ENCODE measurements at places on chromosomes 4 and X.

DNA sequence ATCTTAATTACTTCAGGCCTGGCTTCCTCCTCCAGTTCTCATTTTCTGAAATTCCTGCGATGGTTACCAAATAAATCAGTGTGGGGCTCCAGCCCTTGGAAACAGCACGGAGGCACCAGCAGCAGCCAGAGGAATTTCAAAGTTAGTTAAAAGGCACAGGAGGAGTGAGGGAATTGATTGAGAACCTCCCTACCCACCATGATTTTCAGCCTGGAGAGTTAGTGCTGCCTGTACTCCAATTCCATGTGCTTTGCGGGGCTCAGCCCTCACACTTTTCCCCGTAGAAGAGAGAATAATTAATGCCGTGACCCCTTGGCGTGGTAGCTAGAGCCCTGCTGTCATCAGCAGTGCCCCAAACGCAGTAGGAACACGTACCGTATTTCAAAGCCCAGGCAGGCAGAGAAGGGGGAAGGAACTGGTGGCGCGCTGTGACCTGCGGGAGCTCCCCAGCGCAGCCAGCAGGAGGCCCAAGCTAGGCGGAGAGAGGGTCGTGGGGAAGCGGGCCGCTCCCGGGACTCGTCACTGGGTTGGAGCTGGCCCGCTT, 84.0 kb upstream of the IGFBP7 start:
- no peak for DNase-seq

GRCh38 chrX:22118161-22118830, 86.2 kb downstream of the PHEX start:
- DNase-seq, result no peak

- no peak for DNase-seq
These were observed 368.7 kb downstream of the GBA3 start for GRCh38 chr4:23061431-23061830.

DNA sequence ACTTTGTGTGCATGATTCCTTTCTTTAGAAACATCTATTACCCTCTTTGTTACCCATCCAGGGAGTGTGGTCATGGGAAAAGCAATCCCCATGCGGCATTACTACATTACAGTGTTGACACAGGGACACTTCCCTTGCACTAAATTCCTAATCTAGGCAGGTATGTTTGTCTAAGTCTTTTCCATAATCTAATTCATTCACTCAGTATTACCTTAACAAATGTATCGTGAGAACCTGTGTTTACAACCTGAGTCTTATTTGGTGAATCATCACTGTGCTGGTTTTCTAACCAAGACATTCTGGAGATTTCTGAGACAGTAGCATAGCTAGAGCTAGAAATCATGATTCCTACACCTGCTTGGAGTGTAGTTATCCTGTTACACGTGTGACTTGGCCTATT, 326.8 kb downstream of the BMPR1B start:
- no peak for DNase-seq

GRCh38 chr4:577499-578450, 1.7 kb upstream of the TMEM271 start:
- no peak for DNase-seq

DNA sequence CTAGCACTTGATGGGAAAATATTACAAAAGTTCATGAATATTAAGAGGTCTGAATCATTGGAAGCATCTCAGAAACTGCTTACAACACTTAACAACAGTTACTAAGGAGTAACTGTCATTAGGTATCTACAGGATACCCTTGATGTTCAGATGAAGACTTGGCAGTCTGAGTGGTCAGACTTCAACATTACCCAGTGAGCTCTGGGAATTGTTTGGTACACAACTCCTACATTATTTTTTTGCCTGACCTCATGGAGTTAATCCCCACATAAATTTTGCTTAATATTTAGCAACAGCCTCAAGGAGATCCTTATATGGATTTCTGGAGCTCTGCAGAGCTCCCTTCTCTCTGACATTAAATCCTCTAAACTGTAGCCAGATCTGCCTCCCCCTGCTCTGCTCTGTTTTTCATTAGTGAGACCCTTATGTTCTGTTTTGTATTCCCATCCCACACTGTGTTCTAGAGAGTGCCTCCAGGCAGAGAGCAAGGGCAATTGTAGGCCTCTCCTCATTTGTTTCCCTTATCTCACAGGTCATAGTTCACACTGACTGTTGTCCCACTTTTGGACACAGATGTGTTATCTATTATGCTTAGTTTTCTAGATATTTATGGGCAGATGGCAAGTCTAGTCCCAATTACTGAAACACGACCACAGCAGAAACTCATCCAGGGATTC, 368.8 kb downstream of the GASK1B start:
- DNase-seq, result no peak

- DNase-seq, result no peak
These were observed 424.5 kb upstream of the CTSO start for GRCh38 chr4:156378033-156378665.

DNA sequence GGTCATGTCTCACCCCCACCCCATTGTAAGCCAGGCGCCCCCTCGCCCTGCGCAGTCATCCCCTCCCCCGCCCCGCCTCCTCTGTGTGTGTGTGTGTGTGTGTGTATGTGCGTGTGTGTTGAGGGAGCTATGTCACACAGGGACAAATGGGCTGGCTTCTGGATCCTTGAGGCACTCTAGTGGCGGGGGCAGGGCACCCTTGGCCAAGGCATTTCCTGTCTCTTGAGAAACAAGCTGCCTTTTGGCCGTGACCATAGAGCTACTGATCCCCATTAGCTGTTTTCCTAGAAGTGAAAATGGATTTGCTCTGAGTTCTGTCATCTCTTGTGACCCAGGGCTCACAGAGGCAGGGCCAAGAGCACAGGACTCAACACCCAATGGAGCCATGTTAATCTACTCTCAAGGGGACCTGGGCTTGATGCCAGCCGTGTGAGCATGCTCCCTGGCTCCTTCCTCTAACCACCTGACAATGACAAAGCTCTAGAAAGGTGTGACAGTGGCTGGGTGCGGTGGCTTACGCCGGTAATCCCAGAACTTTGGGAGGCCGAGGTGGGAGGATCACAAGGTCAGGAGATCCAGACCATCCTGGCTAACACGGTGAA, 162.5 kb upstream of the BCOR start:
- DNase-seq, result no peak

- DNase-seq, result no peak
These were observed at the start of gene NKX3-2 for GRCh38 chr4:13543839-13544605. Gene NKX3-2 (minus strand): TSS chr4:13544508. CDS start chr4:13544414, 94 bp downstream.

GRCh38 chr4:173314715-173315114, 19.4 kb downstream of the HMGB2 start:
- no peak for DNase-seq

DNA sequence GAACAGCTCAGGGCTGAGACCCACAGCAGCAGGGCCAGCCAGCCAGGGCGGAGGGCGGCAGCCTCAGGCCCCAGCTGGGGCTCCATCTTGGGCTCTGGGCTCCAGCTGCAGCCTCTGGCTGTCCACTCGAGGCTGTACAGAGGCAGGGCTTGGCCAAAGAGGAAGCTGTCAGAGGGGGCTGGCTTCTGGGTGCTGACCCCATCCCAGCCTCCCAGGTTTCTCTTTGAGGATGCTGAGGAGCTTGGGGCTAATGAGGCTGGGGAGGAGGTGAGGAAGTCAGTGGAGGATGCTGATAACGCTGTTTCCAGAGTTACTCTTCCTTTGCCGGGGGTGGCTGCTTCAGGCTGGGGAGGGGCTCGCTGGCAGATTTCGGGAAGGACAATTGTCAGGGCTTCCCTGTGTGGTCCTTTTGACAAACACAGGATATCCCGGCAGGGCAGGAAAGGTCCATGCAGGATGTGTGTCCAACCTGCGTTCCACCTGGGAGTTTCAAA, at the start of gene DIPK2B:
DIPK2B (minus strand) TSS at position 136 of the 494 bp plus-strand sequence; CDS start at position 86, 50 bp downstream.
- DNase-seq, result no peak

DNA sequence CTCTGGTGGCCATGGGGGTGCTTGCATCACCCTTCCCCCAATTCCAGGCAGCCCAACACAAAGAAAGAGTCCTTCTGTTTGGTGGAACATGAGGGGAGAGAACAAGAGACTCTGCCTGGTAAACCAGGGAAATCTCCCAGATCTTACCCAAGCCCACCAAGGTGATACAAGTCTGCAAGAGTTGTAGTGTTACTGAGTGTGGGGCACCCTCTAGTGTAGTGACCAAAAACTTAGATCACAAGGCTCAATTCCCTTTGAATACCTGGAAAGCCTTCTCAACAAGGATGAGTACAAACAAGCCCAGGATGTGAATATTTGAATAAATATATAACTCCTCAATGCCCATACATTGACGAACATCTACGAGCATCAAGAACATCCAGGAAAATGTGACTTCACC, 64.7 kb downstream of the IL13RA2 start:
- no peak for DNase-seq

GRCh38 chr4:116603096-116603495, 482.3 kb downstream of the TRAM1L1 start:
- no peak for DNase-seq

DNA sequence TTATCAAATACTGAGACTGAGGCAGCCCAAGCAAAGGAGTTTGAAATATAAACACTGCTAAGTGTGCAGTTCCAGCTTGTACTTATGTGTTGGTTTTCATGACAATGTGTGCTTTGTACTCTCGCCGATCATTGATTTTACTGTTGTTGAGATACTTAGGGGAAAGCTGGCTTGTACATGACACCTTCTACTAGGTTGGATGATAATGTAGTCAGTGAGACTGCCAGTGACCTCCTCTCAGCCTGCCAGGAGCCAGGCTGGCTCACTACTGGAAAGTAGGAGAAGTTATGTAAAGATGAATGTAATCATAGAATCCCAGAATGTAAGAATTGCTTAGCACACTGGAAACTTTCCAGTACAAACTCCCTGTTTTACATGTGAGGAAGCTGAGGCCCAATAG, 132.0 kb downstream of the AFF2 start:
- no peak for DNase-seq

DNA sequence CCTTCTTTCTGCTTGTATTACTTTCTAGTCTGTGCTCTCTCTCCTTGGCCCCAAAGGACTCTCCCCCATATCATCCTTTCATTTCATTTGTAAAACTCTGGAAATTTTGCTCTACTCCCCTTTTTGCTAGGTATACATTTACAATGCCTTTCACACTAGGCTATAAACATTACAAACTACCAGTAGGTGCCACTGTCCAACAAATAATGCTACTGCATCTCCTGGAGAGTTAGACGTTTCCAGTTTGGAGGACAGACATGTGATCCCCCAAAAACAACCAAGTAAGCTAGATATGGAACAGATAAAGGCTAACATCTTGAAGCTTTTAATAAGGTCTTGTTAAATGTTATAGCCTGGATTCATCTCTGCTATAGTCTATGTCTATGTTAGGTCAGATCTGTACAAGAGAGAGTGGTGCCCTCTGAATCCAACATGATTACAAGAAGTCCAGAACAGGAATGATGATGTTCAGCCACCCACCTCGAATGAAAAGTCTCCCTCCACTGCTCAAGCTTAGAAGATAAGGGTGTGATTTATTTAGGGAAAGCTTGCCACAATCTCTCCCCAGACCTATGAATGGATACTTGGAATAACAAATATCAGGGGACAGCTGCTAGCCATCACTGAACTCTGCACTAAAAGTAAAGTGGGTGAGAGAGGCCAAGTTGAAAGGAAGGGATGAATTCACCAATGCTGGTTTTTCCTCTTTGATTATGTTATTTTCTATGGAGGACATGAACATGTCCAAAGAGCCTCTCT, 14.3 kb downstream of the CBR4 start:
- no peak for DNase-seq

DNA sequence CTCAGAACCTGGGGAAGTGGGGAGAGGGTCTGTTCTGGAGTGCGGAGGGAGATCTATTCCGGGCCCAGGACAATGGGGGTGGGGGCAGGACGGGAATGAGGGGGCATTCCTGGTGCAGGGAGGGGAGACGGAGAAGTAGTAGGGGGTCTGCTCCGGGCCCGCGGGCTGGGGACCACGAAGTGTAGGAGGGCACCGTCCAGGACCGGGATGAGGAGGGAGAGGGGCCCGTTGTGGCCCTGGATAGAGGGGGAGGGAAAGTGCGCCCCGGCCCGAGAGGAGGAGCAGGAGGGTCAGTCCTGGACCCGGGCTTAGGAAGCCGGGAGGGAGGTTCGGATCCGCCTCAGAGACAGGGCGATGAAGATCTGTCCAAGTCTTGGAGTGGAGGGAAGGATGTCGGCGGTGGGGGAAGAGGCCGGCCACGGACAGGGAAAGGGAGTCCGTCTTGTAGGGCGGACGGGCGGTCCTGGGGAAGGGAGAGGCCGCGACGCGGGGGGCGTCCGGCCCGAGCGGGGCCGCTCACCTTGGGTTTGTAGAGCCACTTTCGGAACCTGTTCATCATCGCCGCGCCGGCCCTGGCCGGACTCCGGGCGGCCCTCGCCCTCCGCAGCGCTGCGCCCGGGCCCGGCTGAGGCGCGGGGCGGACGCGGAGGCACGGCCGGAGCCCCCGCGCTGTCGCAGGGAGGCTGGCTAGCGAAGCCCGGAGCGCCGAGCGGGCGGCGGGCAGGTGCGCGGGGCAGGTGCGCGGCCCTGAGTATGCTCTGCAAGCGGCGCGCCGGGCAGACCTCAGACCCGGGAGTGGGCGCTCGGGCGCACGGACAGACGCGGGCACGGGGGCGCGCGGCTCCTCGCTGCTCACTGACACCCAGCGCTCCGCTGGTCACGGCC, at the start of gene ZFYVE28:
ZFYVE28 (minus strand) TSS at position 881 of the 885 bp plus-strand sequence; CDS start at position 559, 322 bp downstream.
- no peak for DNase-seq

DNA sequence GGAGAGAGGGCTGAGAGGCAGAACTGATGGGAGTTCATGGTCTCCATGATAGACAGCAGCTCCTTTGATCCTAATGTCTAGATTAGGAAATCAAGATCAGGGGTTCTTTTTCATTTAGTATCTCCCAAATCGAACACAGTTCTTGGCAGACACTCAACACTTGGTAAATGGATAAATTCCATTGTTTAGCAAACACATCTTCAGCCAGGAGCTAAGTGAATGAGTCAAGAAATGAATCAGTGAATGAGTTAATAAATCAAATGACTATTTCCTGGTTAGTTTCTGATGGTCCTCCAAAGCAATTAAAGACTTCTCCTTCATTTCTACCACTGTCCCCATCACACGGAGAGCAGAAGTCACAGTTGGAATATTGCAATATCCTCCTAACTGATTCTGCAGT, 120.0 kb upstream of the SHISA3 start:
- no peak for DNase-seq

DNA sequence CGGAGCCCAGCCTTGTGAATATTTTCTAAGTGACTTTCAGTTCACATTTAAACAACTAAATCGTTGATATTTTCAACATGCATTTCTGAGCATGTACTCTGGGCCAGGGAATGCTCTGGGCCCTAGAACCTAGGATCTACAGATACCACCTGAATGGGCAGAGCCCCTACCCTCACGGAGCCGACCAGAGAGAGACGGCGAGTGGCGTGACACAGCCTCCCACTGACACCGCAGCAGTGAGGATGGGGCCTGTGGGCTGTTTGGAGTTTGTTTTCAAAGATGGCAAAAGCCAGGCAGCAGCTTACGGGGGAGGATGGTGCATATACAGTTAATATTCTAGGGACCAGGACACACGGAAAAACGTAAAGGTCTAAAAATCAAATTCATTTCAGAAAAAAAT, 17.7 kb downstream of the NELFA start:
- DNase-seq, result no peak

- no peak for DNase-seq
These were observed 65.2 kb downstream of the GLRA2 start for GRCh38 chrX:14594521-14594920.

- no peak for DNase-seq
These were observed 93.2 kb upstream of the IL15 start for GRCh38 chr4:141543176-141543575.

GRCh38 chr4:165415910-165416309, 37.1 kb downstream of the CPE start:
- DNase-seq, result no peak

GRCh38 chrX:6448003-6448402, 86.9 kb downstream of the VCX3A start:
- DNase-seq, result no peak

GRCh38 chr4:185242749-185243533, 33.5 kb downstream of the SNX25 start:
- no peak for DNase-seq

- no peak for DNase-seq
These were observed 32.0 kb upstream of the SMARCAD1 start for GRCh38 chr4:94175553-94176261.
